ENCODE measurements at places on chromosomes 6 and 20. TPM values are rescaled to one million over a fixed set of nuclear protein-coding genes. Genes with fewer than 3 reads are reported as not detected.

Gene EBF4
- polyA plus RNA-seq: 3.6 TPM

DNA sequence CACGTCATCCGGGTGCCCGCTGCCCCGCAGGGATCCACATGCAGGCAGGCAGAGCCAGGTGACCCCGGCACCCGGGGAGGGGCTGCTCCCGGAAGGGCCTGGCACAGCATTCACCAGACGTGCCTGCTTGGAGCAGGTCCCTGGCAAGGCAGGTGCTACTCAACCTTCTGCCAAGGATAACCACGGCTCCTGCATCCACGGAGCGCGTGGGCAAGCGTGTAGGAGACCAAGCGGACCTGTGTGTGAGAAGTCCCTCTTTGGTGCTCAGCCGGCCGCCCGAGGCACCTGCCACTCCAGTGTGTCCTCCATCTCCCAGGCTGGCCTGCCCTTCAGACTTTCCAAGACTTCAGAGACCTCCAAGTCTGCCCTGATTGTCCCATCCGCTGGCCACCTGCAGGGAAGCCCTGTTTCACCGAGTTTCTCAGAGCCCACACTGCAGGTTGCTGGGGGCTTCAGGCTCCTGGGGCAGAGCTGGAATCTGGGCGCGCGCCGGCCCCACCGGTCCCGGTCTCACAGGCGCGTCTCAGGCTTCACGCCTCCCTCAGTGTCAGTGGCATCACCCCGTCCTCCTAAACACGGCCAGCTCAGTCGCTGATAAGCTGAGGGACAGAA is 124.3 kb downstream of the DLL1 start:
- DNase-seq: no peak

DNA sequence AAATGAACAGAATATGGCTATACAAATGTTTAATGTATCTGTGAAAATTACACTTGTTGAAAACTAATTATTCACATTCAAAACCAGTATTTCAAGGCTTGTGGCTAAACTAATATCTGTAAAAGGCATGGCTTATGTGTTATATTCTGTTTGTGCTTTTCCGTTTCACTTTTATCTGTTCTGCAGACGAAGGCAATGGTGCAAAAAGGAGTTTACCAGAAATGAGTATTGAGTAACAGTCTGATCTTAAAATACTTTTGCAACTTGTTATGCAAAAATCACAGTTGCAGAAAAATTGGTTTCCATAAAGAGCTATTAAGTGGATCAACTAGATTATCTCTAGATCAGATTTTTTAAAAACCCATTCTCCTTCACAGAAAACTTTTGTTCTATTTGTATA is 9.4 kb upstream of the STX11 start:
- DNase-seq: no peak

DNA sequence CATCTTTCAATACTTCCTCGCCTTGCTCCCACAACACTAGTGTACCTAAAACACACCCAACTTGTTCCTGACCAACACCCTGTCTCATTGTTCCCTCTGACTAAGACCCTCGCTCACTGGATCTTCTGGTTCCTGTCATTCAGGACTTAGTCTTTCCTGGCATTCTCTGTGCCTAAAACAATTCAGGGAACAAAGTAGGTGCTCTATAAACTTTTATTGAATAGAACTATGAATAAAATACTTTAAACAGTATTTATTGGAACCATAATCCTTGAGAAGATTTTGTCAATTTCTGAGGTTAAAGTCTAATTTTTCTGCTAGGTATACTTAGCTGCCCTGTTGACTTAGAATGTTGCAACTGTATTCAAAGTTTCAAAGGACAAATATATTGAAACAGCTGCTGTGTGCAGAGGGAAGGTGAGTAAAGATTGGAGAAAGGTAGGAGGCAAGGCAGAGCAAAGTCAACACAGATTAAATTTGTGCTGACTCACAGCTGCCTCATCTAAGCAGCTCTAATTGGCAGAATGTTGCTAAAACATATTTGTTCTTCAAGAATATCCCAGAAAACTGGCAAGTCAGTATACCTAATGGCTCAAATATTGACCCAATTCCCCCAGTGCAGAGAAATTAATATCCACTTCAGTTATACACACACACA is 37.6 kb downstream of the GSTA2 start:
- no peak for DNase-seq

- DNase-seq: no peak
Measured at GRCh38 chr6:45466686-45467085, 89.0 kb upstream of the SUPT3H start.

DNA sequence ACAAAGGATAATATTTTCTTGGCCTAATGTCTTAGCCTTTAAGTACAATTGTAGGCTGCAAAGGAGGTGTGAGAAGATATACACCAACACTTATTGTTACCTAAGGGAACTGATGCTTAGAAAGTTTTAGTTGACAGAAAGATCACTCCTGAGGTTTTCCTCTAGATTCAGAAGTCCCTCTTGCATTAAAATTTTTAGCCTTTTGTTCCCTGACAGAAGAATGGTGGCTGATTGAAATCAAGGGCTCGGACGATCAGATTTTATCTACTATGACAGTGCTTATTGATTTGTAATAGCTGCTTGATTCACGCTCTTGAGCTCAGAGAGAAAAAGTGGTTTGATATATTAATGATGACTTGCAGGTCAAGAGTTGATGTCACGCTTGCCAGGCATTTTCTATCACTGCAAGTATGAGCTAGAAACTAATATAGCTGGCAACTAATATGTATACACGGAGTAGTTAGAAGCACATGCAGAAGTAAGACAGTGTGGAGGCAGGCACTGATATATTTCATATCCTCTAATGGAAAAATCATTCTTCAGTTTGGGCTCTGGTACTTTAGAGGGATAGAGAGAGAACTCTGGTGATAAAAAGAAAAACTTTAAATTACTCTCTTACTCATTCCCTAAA is 246.6 kb upstream of the ID4 start:
- no peak for DNase-seq

Measured in H1 (cell line).